Glutamatergic neuron (in vitro differentiated cells): ENCODE measurements at places on chromosomes 12 and 14.
A peak's percentile ranks its signal among the peaks of the same experiment; 100 is the strongest.

DNA sequence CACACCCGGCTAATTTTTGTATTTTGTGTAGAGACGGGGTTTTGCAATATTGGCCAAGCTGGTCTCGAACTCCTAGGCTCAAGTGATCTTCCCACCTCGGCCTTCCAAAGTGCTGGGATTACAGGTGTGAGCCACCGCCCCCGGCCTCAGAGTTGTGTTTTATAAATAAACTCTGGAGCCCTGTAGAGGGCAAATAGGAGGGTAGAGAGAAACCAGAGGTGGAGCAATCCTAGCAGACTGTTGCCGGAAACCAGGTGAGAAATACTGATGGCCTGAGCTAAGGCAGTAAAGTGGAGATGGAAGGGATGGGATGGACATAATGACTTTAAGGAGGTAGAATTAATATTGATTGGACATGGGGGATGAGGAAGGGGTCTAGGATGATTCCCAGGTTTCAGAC lies 2.7 kb upstream of the HSD17B6 start:
- no peak for DNase-seq

- no peak for DNase-seq
These were observed 325.9 kb upstream of the LRFN5 start for GRCh38 chr14:41280745-41281144.

DNA sequence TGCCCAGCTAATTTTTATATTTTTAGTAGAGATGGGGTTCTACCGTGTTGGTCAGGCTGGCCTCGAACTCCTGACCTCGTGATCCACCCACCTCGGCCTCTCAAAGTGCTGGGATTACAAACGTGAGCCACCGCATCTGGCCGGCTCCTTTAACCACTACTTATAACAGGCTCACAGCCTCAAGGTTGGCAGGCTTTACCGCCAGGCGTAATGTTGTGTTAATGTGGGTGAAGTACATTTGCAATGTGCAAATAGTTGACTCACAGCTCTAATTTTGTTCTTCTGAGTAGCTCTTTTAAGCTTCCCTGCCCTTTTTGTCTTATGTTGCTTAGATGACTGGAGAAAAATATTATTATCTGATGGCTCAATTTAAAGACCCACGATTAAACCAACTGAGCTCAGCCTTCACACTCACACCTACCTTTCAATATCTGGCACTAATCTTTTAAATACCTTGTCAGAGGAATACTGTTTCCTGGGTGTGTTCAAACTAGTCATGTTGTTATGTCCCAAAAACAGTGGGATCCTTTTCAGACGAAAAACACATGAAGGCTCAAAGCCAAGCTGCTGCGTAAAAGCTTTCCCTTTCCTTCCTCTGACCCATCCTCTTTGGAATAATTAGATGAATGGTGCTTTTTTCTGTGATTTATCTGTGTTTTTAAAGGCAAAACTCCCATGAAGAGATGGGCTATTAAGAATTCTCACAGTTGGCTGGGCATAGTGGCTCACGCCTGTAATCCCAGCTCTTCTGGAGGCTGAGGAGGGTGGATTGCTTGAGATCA lies 57.2 kb upstream of the USP44 start:
- no peak for DNase-seq

GRCh38 chr14:68473794-68474193 lies 319.1 kb downstream of the ZFP36L1 start:
- no peak for DNase-seq

- no peak for DNase-seq
These were observed 49.9 kb upstream of the CPSF6 start for GRCh38 chr12:69189378-69189978.

GRCh38 chr14:56121816-56122215 lies 3.6 kb downstream of the PELI2 start:
- DNase-seq, result no peak

GRCh38 chr14:75401361-75401760 lies 26.5 kb upstream of the JDP2 start:
- no peak for DNase-seq

DNA sequence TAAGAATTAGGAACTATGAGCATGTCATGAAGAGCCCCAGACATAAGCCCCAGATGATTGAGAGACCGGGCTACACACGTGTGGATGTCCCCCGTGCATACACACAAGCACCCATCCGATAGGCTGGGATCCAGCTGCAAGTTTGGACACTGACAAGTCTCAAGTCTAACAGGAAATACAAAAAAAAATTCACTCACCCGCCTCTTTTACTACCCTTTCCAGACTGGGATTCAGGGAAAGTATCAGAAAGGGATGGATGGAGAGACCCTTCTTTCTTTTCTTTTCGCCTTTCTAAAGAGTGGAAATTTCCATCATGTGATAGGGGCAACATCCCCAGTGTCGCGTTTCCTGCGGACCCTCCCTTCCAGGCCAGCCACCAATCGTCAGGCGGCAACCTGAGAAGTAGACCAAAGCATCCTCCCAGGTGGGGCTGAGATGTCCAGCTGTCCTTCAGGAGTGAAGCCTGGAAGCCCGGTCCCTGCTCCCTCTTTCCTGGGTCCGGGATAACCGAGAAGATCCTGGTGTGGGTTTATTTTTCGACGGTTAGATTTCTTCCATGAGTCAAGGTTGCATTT lies 6.4 kb upstream of the SLC38A4 start:
- no peak for DNase-seq

DNA sequence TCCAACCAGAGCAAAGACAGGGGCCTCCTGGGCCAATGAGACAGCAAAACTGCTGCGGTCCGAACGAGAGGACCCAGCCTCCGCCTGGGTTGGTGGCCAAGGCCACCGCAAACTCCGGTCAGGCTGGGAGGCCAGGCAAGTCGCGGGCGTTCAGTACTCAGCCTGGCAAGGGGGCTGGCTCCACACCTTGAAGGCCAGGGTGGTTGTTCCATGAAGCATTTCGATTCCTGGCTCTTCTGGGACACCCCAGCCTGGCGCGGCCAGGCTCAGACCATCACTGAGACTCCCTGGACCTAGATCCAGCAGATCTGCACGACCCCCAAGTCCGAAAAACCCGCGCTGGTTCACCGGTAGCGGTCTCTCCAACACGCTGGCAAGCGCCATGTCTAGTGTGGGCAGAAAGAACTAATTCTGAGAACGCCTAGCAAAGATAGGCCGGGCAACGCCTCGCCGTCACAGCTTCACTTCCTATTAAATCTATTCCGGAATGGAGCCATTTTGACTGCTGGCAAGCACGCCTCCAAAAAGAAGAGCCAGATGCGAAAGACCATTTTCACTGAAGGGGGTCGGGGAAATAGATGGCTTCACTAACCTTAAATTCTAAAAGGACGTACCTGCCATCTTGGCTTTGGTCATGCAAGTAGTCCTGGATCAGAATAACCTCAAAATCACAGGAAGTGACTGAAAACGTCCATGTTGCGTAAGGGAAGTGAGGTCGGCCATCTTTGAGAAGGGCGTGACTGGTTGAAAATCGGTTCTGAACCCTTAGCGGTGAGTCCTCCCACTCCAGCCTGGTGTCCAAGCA lies at the start of gene PSMB5:
TSS of gene PSMB5 (minus strand) at position 403 of the 805 bp plus-strand sequence. CDS start at position 384, 19 bp downstream.
- peak; percentile 82 for DNase-seq

DNA sequence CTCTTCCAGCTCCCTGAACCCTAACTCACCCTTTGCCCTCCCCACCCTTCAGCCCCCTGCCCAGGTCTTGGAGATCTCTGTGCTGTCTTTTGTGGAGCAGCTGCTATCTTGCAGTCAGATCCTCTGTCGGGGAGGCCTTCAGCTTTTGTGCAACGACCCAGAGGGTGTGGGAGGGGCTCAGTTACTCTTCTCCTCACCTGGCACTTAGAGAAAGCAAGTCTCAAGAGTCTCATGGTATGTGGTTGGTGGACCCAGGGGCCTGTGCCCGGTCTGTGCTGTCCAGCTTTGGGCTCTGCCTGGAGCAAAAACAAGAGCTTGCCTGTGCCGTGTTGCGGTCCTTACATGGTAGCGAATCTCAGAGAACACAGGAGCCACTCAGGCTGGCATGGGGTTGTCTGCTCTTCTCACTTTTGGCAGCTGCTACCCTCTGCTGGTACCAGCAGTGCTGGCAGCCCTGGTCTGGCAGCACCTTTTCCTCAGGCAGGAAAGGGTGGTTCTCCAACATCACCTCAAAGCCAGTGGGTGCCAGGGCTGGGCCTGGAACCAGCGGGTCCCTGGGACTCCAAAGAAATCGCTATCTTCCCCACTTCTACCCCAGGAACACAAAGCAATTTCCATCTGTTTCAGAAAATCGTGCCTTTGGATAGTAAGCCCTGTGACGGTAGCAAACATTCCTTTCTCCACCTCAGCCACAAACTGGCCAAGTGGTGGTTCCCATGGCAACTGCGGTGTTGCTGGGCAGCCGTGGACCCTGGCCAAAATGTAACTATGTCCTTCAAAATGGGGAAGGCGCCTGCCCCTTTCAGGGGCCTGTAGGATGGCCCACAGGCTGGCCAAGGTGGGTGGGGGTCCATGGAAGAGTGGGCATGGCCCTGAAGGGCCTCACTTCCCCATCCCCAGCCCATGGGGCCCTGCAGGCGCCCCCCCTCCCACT lies 90.0 kb downstream of the RIN3 start:
- no peak for DNase-seq

DNA sequence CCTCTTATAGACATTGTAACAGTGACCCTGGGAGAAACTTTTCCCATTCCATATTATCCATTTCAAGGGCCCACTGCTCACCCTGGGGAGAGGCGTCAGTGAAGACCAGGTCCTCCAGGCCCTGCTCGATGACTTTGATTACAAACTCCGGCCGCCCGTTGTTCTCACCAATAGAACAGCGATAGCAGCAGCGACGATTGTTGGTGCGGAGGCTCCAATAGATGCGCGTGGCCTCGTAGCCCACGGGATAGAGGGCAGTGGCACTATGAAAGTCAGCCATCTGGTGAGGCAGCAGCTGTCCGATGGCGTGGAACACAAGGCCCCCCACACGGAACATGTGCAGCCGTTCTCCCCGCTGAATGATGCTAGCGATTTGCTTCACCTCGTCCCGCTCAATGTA lies 7.5 kb upstream of the PRKAG1 start:
- DNase-seq, result no peak

DNA sequence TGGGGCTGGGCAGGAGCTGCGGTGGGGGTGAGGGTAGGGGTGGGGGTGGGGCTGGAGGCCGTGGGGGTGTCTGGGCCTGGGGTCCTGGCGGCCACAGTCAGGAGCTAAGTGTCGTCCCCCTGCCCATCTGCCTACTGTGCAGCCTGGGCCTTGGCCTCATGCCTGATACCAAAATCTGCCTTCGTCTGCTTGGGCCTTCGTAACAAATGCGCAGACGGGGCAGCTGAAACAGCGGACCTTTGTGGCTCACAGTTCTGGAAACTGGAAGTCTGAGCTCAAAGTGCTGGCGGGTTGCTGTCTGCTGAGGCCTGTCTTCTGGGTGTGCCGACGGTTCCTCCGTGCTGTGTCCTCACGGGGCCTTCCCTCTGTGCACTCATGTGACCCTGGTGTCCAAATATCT lies 61.7 kb downstream of the KIF26A start:
- DNase-seq, result no peak

- no peak for DNase-seq
These were observed 155.0 kb upstream of the RTL1 start for GRCh38 chr14:101058571-101058970.

GRCh38 chr12:102824218-102824835 lies 92.7 kb downstream of the PAH start:
- peak; percentile 25 for DNase-seq

DNA sequence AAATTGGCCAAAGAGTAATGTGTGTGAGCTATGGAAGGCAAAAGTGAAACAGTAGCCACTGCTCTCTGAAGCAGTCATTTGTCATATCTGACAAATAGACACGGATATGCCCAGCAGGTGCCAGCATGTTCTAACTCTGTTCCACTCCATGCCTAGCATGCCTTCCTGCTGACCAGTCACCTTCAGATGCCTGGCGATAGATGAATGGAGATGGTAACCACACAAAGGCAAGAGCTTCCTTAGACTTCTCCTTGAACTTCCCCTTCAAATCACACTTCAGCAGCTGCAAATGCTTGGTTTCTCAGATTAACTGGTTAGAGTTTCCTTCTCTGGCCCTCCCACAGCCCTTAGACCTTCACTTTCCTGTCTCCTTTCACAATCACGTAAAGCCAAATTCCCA lies 429.9 kb downstream of the DAD1 start:
- no peak for DNase-seq

DNA sequence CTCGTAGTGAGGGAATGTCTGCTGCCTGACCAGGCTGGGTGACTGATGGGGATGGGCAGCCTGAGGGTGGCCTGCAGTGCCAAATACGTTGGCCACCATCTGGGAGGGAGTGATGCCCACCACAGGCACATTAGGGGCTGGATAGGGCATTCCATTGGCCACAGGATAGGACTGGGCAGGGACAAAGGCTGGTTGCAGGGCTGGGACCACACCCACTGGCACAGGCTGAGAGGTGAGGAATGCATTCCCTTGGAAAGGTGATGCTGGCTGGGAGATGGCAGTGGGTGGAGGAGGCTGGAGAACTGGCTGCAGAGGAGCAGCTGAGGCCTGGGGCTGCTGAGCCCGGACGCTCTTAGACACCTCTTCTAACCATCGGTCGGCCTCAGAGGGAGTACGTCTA lies 39.5 kb downstream of the PAPLN start:
- DNase-seq, result no peak

DNA sequence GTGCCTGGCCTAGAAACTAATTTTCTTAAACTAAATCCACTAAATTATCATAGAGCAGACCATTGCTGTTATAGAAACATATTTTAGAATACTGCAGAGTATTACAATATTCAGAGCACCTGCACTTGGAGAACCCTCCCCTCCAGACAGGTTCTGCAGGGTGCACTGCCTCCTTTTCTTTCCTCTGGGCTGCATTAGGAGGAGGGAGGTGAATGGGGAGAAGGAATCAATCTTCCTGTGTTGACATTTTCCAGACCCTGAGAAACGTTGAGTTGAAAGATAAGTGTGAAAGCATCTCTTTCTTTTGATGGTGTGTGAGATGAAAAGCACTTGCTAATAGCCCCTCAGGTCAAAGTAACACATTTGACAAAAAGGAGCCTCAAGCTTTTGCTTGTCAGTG lies 7.3 kb downstream of the SYNE2 start:
- no peak for DNase-seq

DNA sequence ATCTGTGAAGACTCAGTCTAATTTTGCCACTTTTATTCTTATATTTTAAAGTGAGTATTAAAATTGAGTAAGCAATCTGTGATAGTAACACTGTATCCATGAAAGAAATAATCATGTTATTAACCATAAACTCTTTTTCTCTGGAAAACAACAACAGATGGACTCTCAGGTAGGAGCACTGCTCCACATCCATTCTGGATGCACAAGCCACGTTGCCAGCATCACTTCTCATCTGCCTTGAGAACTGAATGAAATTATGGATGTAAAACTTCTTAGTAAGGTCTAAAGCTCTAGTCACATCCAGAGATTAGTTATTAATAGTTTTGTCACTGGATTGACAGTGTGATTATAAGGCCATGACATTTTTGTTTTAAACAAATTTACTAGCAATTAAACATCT lies 489.1 kb upstream of the SYT1 start:
- no peak for DNase-seq

GRCh38 chr14:105484069-105484996 lies 2.4 kb upstream of the CRIP1 start:
- DNase-seq, result no peak

DNA sequence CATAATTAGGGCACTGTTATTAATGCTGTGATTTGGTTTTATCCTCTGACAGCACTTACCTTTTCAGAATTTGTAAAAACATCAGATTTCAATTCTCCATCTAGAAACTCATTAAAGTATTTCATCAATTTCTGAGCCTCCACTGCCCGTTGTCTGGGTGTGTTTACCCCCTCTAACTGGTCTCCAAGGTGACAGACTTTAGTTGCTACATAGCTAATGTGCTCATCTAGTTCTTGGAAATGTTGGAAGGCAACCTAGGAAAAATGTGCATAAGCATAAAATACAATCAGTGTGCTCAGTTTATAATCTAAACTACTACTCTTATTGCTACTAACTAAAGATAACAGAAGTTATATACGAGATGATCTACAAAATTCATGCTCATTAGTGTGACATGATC lies 24.6 kb downstream of the EXOC5 start:
- no peak for DNase-seq
